ENCODE measurements at places on chromosomes 11 and 22.

GRCh38 chr11:8081591-8082250 lies 710 bp downstream of the TUB start:
- DNase-seq: no peak

DNA sequence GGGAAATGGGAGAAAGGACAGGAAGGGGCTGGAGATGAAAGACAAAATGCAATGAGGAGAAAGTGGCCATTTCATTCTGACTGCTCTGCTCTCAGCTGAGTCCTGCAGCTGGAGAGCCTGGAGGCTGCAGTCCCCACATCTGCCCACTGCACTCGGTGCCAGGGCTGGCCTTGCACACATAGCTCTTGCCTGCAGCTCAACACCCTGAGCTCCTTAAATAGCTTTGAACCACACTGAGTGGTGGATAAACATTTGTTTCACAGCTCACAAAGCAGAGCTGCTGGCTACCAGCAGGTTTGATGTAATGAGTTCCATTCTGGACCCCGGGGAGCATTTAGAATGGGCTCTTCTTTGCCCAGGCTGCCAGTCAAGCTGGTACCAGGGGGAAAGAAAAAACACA lies 426.1 kb upstream of the CADM1 start:
- DNase-seq: no peak

DNA sequence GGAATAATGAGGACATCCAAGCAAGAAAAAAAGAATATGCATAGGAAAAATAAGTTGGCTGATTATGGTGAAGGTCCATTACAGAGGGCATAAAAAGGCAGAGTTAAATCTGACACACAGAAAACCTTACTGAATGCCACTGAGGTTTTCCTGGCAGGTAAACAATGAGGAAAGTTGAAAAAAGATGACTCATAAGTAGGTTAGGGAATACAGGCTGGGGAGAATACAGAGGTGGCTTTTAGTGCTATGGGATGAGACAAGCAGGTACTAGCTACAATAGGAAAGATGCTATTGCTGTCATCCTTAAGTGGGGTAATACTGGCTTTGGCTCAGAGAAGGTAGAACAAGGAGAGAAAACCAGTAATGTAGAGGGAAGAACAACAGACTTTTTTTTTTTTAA lies 44.7 kb downstream of the CSTF3 start:
- no peak for DNase-seq

DNA sequence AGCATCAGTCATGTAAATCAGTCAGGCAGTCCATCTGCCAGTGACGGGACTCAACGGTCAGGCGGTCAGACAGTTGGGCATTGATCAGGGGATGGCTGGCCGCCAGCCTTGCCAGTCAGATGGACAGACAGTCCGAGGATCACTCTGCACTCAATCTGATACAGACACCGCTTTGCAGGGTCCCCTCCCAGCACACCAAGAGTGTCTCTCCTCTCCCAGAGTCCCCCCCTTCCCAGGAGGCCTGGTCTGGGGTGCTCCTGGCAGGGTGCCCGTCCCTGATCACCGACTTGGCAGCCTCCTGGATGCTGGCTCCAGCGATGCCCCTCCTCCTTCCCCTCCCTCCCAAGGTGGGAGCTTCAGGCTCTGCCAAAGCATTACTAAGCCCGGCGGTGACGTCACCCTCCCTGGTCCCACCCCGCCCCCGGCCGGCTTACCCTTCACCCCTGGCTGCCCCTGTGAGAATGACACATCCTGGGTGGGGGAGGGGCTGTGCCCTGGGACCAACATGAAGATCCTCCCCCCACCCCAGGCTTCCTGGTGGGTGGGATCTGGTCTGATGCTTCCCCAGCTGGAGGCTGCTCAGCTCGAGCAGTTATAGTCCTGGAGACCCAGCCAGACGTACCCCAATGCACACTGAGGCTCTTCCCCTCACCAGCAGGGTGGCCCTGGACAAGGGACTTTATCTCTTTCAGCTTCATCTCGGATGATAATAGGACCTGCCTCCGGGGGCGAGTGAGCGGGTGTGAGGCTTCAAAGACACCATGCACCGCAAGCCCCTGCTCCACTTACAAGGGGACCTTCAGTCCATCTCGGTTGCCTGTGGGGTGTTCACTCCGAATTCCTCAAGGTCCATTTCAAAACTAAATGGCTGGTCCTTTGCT lies 69.2 kb downstream of the CD82 start:
- DNase-seq: peak; percentile 16

- DNase-seq: no peak
Measured at GRCh38 chr11:69511358-69512055, 30.0 kb downstream of the LINC01488 start.

DNA sequence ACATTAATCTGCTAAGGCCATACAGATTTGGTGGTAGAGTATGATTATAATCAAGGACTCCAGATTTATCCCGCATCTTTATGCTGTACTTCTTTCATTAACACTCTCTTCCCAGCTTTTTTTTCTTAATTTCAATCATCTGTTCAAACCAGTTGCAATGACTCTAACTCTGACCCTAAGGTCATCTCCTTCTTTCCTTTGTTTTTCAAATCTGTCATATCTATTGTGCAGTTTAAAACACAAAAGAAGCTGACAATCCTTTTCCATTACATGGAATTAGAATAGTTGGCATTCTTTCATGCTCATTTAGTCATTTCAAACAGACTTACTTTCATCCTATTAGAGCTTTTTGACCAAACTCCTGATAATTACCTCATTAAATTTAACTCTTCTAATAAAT lies 53.6 kb upstream of the GRM5 start:
- no peak for DNase-seq

DNA sequence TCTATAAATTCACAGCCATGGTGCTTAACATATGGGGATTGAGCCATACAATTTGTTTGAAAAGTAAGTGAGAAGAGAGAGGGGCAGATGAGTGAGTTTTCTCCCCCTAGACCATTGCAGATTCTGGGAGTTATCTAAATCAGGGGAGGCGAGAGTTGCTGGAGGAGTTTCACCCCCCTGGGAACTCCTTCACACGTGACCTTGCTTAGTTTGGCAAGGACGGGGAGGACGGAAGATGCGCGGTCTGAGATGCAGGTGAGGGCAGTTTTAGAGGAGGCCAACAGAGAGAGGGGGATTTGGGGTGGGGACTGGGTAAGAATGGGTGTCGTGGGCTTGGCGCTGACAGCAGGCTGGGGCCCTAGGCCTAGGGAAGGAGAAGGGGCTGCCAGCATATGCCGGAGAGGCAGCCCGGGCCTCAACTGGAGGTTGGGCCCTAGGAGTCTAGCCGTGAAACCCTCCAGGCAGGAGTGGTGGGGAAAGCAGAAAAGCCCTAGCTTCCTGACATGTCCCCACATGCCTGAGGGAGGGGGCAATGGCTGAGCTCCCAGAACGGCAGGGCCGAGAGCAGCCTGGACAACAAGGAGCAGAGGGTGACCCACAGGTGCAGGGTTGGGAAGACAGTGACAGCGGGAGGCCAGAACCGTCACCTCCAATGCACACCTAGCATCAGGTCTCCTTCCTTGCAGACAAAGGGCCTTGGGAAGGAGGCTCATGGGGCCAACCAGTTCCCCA lies 63.9 kb downstream of the ELFN2 start:
- DNase-seq: no peak

- DNase-seq: peak; percentile 88
Measured at GRCh38 chr11:27718346-27718862, 18.1 kb upstream of the BDNF start.

DNA sequence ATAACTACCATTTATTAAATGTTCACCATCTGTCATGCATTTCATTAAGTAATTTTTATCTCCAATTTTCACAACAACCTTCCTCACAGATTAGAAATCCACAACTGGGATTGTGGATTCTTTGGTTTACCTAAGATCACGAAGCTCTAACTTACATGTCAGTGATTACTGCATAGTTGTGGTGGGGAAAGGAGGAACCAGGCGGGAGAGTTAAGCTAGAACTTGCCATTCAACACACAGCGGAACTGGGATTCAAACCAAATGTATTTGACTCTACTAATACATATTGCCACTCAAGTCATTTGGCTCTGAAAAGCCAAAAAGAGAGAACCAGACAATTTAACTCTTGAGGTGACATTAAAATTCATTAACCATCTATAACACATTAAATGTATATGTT lies 10.4 kb upstream of the LAYN start:
- DNase-seq: no peak

Measured in HFFc6 (cell line).